Activated CD4-positive, CD25-positive, alpha-beta regulatory T cell (primary cell): ENCODE measurements at places on chromosomes 7 and 10.
A peak's percentile ranks its signal among the peaks of the same experiment; 100 is the strongest.

- DNase-seq, result no peak
These were observed 362.8 kb downstream of the SFMBT2 start for GRCh38 chr10:7048061-7048460.

GRCh38 chr7:139687980-139688632 is 89.7 kb downstream of the HIPK2 start:
- no peak for DNase-seq

GRCh38 chr7:54823776-54824175 is 64.8 kb upstream of the SEC61G start:
- no peak for DNase-seq

- no peak for DNase-seq
These were observed 15.1 kb upstream of the ZNF212 start for GRCh38 chr7:149224352-149224751.

DNA sequence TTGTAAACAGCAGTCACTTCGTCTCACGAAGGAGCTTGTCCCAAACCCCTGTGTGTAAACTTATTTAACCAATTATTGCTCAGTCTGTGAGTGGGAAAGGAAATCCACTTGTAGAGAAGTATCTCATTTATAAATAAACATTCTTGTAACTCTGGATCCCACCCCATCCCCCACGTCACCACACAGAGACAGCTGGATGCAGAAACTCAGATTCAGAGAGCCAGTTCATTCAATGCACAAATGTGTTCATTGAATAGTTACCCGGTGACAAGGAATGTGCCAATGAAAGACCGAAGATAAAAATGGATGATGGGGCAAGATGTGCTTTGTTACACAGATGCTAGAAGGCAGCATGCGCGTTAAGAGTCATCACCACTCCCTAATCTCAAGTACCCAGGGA is 8.3 kb upstream of the OCM start:
- DNase-seq, result no peak

- DNase-seq, result no peak
These were observed 133.2 kb upstream of the MDFIC start for GRCh38 chr7:114788706-114789105.

GRCh38 chr7:37081436-37081835 is 357.1 kb upstream of the AOAH start:
- DNase-seq, result no peak

DNA sequence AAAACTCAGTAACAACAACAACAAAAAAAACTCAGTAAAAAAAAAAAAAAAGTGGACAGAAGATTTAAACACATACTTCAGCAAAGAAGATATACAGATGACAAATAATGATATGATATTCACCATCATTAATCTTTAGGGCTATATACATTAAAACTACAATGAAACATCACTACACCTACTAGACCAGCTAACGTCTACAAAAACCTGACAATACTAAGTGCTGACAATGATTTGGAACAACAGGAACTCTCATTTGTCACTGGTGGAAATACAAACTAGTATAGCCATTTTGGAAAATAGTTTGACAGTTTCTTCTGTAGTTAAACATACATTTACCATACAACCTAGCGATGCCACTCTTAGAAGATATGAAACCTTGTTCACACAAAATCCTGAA is 171.8 kb upstream of the RHEB start:
- no peak for DNase-seq

- DNase-seq, result no peak
These were observed 63.7 kb upstream of the CREB5 start for GRCh38 chr7:28348636-28349035.

DNA sequence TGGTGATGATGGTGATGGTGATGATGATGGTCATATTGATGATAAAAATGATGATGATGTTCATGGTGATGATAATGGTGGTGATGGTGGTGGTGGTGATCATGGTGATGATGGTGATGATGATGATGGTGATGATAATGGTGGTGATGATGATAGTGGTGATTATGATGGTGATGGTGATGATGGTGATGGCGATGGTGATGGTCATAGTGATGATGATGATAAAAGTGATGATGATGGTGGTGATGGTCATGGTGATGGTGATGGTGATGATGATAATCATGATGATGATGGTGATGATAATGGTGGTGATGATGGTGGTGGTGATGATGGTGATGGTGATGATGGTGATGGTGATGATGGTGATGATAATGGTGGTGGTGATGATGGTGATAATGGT is 478.7 kb downstream of the TYW1 start:
- DNase-seq, result no peak

- no peak for DNase-seq
These were observed 381.4 kb downstream of the RPS24 start for GRCh38 chr10:78415111-78415510.

- DNase-seq, result no peak
These were observed 10.3 kb downstream of the GRIFIN start for GRCh38 chr7:2465928-2466327.

- DNase-seq, result no peak
These were observed 25.8 kb downstream of the GALNT17 start for GRCh38 chr7:71157757-71158156.

GRCh38 chr7:79624336-79624735 is 170.9 kb upstream of the MAGI2 start:
- no peak for DNase-seq

GRCh38 chr10:43461950-43462349 is 25.0 kb downstream of the ZNF487 start:
- peak; percentile 9 for DNase-seq

DNA sequence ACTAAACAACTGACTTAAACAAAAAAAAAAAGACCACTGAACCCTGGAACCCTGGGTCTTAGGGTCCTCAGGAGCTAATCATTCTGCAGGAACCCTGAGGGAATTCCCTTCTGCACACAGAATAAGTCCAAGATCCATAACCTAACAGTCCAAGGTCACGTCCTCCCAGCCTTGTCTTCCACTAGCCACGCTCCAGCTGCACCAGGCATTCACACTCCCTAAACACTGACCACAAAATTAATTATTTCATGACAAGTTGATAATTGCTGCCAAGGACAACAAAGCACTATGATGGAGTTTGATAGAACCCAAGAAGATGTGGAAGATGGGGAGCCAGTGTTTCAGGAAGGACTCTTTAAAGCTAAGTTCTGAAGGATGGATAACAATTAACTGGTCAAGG is 130.6 kb downstream of the SH3PXD2A start:
- DNase-seq, result no peak

- DNase-seq, result no peak
These were observed 235.0 kb upstream of the PLPP4 start for GRCh38 chr10:120221873-120222485.

- DNase-seq, result no peak
These were observed 35.6 kb downstream of the ACADSB start for GRCh38 chr10:123044391-123044790.

GRCh38 chr7:99766484-99767099 is 17.4 kb downstream of the CYP3A4 start:
- DNase-seq, result no peak

GRCh38 chr7:143389316-143390103 is 8.4 kb downstream of the ZYX start:
- DNase-seq, result no peak

DNA sequence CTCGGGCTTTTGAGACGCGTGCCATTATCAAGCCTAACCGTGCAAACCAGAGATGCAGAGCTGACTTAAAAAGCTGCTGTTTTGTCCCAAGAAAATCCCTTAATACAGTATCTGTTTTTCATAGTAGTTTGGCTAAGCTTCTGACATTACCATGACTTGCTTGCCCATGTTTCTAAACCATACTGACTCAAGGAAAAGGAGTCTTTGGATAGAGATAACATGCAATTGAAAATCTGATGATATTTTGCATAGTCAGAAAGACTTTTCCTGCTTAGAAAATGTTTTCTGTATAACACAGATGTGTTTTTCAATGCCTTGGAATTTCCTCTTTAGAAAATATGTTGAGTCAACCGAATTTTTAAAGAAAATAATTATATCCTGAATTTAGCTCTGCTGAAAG is 21.5 kb upstream of the AKR1E2 start:
- DNase-seq, result no peak

GRCh38 chr10:58335306-58336005 is 650 bp downstream of the UBE2D1 start:
- no peak for DNase-seq

- DNase-seq, result no peak
These were observed 83.9 kb downstream of the HECW1 start for GRCh38 chr7:43196379-43196778.

- no peak for DNase-seq
These were observed 196.7 kb downstream of the HECW1 start for GRCh38 chr7:43308913-43309705.

- DNase-seq, result no peak
These were observed 67.8 kb downstream of the NAMPT start for GRCh38 chr7:106216923-106217542.

GRCh38 chr7:114539575-114539974 is 125.0 kb downstream of the FOXP2 start:
- no peak for DNase-seq
